ENCODE measurements at places on chromosomes 12 and 14. TPM values are rescaled to one million over a fixed set of nuclear protein-coding genes. Genes with fewer than 3 reads are reported as not detected.

Gene DHRS2
- total RNA-seq: 5.0 TPM

Gene DEGS2
- 1.6 TPM for total RNA-seq

Gene SOCS2
- 15.7 TPM for total RNA-seq

Gene ANKRD52
- total RNA-seq: 37.3 TPM

Gene RPL10L
- not detected for total RNA-seq

Gene CD163
- not detected for total RNA-seq

Gene P2RX2
- not detected for total RNA-seq

Gene P2RX7
- total RNA-seq: not detected

Gene SOX5
- not detected for total RNA-seq

Gene NR1H4
- 0.09 TPM for total RNA-seq

Gene DEPDC4
- 0.72 TPM for total RNA-seq

Gene RHOJ
- total RNA-seq: not detected

Gene GPR84
- total RNA-seq: not detected

Gene MMAB
- total RNA-seq: 25.3 TPM

Measured in A549 treated with ZK216348 at 1 μM for 4 hours (cell line).